ENCODE measurements at places on chromosomes 16 and 17.

GRCh38 chr16:75038036-75038858 lies 39.4 kb downstream of the ZNRF1 start:
- DNase-seq, result no peak

GRCh38 chr17:29874931-29875596 lies 55.0 kb downstream of the SSH2 start:
- no peak for DNase-seq

DNA sequence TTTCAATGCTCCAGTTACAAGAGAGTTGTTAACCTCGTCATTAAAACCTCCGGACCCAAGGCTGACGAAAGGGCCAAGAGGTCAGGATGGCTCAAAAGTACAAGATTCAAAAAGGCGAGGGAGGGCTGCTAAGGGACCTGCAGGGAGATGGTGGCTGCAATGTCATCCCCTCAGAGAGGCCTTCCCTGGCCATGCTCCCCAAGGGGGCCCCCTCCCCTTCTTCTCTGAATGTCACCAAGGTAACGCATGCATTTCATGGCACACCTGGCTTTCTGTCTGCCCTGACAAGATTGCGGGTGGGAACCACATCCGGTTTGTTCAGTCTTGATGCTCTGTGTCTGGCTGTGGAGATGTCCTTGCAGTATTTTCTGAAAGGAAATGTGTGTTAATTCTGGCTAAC lies 89.9 kb downstream of the C16orf78 start:
- DNase-seq, result no peak

GRCh38 chr17:49681106-49681979 lies 3.4 kb upstream of the SPOP start:
- DNase-seq, result no peak

DNA sequence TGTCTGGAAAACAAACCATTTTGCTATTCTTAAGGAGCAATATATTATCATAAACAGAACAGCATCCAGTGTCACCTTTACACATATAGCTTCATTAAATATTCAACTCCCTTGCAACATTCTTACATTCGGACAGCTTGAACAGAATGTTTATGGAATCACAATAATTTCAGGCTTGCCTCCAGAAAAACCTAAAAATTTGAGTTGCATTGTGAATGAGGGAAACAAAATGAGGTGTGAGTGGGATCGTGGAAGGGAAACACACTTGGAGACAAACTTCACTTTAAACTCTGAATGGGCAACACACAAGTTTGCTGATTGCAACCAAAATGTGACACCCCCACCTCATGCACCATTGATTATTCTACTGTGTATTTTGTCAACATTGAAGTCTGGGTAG lies 51.4 kb downstream of the TBC1D26 start:
- DNase-seq, result no peak

GRCh38 chr17:35021520-35022380 lies 41.4 kb downstream of the LIG3 start:
- DNase-seq, result no peak

DNA sequence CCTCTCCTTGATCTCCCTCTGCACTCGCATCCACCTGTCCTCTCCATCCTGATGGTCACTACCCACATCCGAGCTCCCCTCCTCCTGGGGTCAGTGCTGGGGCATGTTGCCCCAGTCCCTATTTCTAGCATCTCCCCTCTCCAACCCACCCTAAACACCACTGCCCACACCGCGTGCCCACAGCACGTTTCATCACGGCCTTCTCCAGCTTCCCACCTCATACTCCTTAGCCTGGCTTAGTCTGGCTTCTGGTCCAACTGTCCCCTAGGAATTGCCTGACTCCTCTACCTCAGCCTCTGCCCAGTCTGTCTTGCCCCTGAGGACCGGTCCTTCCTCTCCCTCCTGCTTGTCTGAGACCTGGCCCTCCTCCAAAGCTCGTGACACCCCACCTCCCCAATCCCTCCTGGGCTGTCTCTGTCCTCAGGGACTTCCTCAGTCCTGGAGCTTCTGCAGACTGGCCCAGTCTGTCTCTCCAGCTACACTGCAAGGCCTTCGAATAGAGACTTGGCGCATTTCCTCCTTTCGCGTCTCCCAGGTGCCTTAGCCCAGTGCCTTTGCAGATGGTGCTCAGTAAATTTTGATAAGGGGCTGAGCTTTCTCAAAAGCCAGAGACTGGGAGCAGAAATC lies 4.9 kb downstream of the ALOX15 start:
- no peak for DNase-seq

DNA sequence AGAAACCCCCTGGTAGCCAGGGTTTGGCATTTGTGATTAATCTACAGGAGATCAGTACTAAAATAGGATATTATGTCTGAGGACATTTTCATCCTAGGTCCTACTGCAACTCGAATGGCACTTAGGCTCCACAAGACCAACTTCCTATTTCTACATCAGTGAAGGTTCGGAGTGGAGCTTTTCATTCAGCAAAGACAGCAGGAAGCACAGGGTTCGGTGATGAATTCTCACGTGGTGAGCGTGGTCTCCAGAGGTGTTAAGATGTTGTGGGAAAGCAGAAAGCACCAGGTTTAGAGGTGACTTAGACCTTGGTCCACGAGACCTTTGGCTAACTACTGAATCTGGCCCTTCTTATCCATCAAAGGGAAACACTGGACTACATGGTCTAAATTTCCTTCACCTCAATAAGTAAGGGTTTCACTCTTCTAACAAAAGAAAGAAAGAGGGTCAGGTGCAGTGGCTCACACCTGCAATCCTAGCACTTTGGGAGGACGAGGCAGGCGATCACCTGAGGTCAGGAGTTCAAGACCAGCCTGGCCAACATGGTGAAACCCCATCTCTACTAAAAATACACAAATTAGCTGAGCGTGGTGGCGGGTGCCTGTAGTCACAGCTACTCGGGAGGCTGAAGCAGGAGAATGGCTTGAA lies 13.9 kb upstream of the HELZ start:
- no peak for DNase-seq

DNA sequence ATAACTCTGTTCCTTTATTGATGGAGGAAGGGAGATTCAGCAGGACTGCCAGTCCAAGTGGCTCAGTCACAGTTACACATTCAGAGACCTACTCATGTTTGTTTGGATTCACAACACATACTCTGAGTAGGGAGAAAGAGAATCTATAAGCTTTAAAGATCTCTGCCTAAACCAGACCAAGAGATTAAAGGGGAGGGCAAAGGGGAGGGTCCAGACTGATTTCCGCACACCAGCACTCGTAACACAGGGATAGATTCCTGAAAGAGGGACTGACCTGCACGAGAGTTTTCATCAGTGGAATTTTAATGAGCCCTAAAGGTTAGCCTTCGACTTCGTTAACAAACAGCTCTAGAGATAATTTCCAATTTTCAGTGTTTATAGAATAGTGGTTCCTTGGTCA lies 71.7 kb upstream of the PMFBP1 start:
- DNase-seq, result no peak

DNA sequence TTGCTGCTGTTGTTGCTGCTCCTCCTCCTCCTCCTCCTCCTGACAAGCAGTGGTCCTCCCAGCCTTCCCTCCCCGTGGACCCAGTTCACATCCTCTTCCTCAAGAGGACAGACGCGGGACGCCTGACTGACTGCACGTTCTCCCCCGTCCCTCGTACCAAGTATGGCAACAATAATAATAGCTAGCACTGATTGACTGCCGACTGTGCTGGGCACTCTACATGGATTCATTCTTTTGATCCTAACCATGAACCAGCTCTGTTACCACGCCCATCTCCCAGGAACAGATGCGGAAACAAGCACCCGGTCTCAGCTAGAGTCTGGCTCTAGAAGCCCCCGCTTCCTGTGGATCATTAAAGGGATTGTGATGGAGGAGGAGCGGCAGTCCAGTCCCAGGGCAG lies 78.0 kb downstream of the GNAO1 start:
- no peak for DNase-seq

- peak; percentile 81 for DNase-seq
Measured at GRCh38 chr17:43024407-43025289, at the start of gene RND2. Gene RND2, plus strand, starts transcription at chr17:43025231. Its CDS starts 117 bp downstream, at chr17:43025348.

DNA sequence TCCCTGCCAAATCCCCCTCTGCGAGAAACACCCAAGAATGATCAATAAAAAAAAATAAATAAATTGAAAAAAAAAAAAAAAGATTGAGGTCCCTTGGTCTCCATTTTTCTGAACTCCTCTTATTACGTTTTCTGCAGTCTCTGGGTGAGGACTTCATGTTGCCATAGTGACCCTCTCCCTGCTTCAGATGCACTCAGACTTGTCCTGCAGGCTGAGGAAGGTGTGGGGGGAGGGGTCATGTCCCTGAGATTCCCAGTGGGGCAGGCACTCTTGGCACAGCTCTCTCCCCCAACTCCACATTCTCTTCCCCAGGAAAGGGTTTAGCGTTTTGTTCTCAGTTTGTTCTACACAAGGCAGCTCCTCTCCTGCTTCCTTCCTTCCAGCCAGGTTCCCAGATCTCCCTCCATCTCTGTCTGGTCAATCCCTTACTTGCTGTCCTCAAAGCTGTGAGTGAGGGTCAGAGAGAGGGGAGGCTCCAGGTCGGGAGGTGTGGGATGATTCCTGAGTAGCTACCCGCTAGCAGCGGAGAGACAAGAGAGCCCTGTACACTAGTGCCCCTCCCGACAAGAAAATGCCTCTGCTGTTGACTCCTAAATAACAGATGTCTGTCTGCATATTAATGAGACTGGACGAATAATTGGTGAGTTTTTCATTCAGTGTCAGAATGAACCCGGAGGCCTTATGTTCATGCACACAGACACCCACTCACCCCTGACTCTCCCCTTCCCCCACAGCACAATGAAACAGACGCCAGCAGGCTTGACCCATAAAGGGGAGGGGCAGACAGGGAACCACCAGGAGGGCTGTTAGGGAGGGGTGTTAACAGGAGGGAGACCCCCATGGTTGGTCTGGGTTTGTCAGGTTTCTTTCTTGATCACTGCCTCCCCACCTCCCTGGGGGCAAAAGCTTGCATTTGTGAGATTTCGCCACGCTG lies 9.2 kb downstream of the RND2 start:
- DNase-seq, result no peak

- DNase-seq, result no peak
Measured at GRCh38 chr16:69542974-69543373, 22.8 kb upstream of the NFAT5 start.

DNA sequence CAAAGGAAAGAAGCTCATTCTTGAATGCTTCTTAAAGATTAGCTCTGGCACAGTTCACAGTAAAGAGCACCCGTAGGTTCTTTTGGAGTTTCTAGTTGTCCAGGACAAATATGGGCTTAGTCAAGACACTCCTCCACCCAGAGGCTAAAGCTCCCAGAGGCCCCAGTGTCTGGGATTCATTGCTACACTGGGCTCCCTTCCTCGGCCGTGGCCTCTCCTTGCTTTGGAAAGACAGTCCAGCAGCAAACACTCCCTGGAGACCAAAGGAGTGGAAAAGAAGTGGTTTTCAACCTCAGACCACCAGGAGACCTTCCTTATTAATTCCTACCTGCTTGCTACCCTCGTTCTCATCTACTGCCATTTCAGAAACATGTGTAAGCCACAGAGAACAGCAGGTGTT lies 17.1 kb downstream of the PHB1 start:
- DNase-seq, result no peak

GRCh38 chr16:67249178-67250044 lies 632 bp downstream of the SLC9A5 start:
- no peak for DNase-seq

- peak; percentile 14 for DNase-seq
Measured at GRCh38 chr17:74514632-74515334, 16.5 kb downstream of the CD300LB start.

DNA sequence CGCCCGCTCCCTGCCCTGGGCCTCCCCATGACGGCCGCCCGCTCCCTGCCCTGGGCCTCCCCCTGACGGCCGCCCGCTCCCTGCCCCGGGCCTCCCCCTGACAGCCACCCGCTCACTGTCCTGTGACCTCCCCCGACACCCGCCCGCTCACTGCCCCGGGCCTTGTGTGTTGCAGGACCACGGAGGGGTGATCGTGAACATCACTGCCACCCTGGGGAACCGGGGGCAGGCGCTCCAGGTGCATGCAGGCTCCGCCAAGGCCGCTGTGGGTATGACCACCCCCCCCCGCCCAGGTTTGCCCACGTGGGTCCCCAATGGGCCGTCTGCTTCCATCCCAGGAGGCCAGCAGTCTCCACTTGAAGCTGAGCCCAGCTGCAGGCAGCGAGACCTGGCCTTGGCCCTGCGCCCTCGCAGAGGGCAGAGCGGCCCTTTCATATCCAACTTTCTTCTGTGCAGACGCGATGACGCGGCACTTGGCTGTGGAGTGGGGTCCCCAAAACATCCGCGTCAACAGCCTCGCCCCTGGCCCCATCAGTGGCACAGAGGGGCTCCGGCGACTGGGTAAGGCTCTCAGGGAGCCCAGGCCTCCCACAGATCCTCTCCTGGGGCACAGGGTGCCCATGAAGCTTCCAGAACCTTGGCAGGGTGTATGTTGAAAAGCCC lies 9.0 kb downstream of the DECR2 start:
- no peak for DNase-seq

- DNase-seq, result no peak
Measured at GRCh38 chr16:8768283-8768682, 29.2 kb downstream of the TMEM186 start.

DNA sequence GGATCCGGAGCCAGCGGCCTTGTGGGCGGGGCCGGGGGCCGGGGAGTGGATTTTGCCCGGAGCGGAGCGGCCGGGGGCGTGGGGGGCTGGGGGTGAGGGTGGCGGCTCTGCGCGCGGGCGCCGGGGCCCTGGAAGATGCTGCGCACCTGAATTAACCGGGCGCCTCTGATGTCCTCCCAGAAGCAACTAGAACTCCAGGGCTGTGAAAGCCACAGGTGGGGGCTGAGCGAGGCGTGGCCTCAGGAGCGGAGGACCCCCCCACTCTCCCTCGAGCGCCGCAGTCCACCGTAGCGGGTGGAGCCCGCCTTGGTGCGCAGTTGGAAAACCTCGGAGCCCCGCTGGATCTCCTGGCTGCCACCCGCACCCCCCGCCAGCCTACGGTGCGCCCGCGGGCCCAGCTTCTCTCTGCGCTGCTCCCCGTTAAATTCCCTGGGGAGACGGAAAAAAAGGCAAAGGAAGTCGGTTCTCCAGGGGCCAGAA lies 549 bp downstream of the SLC26A11 start:
- DNase-seq, result peak; percentile 57
